Lung microvascular endothelial cell (primary cell): ENCODE measurements at places on chromosomes 6 and 20.
A peak's percentile ranks its signal among the peaks of the same experiment; 100 is the strongest.

GRCh38 chr6:8108031-8108660, 5.8 kb upstream of the EEF1E1 start:
- DNase-seq = peak; percentile 96

GRCh38 chr6:50602292-50602691, 111.0 kb upstream of the TFAP2D start:
- DNase-seq = peak; percentile 35

GRCh38 chr20:51541189-51542032, 1.1 kb downstream of the NFATC2 start:
- peak; percentile 86 for DNase-seq

GRCh38 chr20:1838556-1839279, 56.5 kb upstream of the SIRPA start:
- DNase-seq = no peak

DNA sequence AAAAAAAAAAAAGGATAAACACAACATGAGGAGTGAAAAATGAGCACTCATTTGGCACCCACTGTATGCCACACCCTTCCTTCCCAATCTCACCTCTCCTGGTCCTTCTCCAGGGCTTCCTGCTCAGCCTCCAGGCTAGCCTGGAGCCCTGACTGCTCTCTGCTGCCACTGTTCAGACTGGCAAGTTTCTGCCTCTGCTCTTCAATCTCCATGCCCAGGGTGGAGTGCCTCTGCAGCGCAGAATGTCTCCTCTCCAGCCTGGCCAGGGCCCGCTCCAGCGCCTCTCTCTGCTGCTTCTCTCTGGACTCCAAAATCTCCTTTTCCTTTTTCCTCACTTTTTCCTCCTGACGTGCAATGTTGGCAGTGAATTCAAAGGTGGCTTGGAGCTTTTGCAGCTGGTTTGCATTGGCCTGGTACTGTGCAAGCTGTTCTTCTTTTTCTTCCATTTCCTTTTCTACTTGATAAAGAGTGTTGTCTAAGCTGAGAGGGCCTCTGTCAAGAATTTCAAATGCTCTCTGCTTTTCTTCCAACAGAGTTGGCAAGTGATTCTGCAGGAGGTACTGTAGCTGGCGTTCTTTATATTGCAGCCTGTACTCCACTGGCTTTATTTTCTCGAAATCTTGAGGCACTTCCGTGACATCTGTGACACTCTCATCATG, 194.4 kb downstream of the KIF16B start:
- no peak for DNase-seq

- DNase-seq = no peak
These were observed 122.3 kb downstream of the QRSL1 start for GRCh38 chr6:106751501-106752252.

GRCh38 chr20:23937303-23938117, 51.1 kb downstream of the GGTLC1 start:
- DNase-seq = peak; percentile 74

- DNase-seq = no peak
These were observed 9.3 kb downstream of the ADNP start for GRCh38 chr20:50921803-50922501.

DNA sequence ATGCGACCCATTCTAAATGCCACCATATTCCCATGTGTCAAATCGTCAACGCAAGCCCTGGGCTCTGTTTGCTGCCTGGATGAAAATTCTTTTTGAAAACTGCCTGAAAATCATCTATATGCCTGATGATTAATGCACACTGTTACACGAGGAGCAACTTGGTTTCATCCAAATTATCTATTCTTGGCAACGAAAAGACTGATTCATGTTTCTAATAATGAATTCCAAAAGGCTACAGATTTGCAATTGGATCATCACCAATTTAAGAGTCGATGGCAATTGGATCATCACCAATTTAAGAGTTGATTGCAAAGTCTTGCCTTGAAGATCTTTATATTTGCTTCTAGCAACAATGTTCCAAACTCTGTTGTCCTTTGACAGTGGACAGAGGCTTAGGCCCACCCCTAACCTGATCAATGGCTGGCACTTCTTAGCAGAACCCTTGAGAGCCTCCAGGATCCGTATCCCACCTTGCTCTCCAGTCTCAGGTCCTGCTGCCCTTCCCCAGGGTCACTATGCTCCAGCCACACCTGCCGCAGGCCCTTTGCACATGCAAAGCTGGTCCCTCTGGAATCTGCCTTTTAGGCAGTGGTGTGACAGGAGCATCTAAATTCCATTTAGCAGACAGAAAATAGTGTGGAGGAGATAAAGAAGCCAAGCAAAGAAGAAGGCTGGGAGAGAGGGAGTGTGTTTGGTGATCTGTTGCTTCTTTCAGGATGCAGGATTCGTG, 460.9 kb upstream of the SULF2 start:
- no peak for DNase-seq
